ENCODE measurements at places on chromosomes 1 and 21.

DNA sequence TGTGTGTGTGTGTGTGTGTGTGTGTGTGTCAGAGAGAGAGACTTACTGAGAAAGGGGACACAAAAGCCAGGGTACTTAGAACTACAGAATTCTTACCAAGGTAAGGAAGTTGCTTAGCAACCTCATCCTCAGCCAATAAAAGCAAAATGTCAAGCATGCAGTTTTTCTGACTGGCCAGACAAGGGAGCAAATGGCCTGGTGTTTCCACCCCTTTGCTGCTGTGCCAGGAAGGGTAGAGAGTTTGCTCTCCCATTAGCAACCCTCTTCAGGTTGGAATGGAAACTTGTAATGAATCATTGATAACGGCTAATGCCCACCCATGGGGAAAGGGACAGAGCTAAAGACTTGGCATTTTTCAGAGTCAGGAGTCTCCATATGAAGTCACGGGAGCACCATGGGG lies 10.6 kb downstream of the RXRG start:
- DNase-seq, result no peak

DNA sequence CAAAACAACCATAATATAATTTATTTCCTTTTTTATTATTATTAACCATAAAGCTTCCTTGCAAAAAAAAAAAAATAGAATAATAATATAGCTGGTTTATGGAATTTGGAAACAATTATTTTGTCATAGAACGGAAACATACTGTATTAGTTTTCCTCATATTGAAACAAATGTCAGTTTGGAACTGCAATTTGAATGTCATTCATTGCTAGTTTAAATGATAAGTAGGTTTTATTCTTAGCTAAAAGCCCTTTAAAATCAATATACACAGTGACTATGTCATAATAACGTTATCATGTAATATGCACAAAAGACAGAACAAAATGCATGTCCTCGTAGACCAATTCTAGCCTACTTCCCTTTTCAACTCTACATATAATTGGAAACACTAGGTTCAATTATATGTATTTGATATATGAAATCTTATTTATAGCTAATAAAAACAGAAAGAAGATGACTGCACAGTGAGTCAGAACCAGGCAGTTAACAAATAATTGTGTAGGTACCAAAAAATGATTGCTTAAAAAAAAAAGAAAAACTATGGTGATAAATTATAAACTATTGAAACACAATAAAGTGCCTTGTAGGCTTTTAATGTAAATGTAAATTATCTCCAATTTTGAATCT lies 85.2 kb upstream of the EXO1 start:
- DNase-seq, result no peak

DNA sequence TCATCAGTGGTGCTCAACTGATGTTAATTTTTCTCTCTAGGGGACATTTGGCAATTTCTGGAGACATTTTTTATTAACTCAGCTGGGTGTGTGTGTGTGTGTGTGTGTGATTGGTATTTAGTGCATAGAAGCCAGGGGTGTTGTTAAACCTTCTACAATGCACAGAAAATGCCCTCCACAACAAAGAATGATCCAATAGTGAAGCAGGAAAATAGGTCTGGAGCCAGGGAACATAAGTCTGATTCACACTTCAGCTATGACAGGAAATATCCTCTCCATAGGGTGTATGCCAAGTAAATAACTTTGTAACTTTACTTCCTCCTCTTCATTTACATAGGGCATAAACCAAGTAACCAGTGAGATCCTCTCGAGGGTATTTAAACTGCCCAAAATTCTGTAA lies 25.1 kb upstream of the TMEM61 start:
- peak; percentile 71 for DNase-seq

- DNase-seq, result no peak
Observed at GRCh38 chr1:173496757-173497320, 19.7 kb downstream of the PRDX6 start.

DNA sequence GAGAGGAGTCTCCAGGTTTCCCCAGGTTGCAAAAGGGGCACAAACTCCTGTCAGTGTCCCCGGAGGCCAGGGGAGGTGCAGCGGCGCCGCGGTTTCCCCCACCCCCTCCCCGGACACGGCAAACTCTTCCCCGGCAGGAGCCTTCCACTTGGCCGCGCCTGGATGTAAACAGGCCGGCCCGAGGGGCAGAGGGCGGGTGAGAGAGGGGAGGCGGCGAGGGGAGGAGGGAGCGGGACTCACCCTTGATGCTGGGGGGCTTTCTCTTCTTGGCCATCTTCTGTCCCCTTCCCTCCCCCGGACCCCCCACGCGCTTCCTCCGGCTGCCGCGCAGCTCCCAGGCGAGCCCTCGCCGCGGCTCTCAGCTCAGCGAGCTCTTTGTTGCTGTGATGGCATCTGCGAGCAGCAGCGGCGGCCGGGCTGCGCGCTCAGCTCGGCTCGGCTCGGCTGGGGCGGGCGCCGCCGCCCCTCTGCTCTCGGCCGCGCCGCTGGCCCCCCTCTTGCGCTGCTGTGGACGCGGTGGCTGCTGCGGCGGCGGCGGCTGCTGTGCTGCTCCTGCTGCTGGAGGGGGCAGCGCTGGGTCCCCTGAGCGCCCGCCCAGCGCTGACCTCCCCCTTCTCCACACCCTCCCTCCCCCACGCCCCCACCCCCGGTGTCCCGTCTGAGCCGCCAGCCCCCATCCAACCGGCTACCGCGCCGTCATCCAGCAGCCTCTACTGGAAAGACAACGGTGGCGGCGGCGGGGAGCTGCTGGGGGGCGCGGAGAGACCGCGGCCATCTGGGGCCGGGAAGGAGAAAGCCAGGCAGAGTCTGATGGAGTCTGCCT lies 4.9 kb upstream of the SLC44A5 start:
- DNase-seq, result peak; percentile 23

- DNase-seq, result no peak
Observed at GRCh38 chr1:62274496-62275485, 44.4 kb downstream of the KANK4 start.

GRCh38 chr1:85158910-85159309 lies 41.9 kb downstream of the SYDE2 start:
- DNase-seq, result no peak

DNA sequence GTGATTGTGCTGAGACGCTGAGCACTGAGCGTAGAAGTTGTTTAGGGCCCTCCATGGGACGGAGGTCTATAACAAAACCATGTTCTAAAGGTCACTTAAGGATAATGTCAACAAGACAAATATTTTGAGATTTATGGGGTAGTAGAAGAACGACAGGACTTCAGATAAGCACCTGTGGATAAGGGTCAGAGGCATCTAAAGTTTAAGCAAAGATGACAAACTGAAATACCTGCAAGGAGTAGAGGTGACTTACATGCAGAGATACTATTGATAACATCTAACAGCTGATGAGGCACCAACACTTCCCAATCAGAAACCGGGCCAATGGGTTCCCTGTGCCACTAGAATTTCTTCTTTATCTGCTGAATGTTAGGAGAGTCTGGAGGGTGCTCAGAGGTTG lies 83.5 kb downstream of the CENPF start:
- no peak for DNase-seq

GRCh38 chr1:46690931-46691421 lies 19.3 kb downstream of the TEX38 start:
- no peak for DNase-seq

- DNase-seq, result peak; percentile 77
Observed at GRCh38 chr1:210446479-210446878, 117.8 kb downstream of the HHAT start.

DNA sequence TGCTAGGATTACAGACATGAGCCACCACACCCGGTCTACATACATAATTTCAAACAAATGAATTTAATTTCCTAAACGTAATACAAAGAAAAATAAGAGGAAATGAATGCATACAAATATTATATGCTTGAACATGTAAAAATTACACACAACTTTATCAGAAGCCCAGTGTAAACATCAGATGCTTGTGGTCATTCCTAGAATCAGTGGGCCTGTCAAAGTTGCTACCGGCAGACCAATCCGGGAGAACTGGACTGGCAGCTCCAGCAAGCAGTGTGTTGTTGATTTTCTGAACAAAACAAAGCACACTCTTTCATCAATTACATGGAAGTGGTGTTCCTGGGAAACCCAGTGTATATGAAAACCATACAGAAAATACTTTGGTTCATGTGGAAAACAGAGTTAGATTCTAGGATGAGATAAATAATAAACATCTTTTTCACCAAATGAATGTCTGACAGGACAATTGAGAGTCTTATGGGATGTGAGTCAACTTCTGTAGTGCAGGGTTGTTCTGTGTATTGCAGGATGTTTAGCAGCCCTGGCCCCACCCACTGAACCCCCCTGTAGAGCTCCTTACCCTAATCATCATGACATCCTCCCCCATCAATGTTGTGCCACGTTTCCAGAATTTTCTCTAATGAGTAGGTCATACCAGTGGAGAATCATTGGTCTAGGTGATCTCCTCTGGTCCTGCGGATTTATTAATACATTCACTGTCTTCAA lies 33.8 kb downstream of the MFSD2A start:
- no peak for DNase-seq

GRCh38 chr1:37660664-37661063 lies 26.0 kb upstream of the RSPO1 start:
- DNase-seq, result no peak

GRCh38 chr1:226733876-226734275 lies 5.2 kb downstream of the ITPKB start:
- no peak for DNase-seq

DNA sequence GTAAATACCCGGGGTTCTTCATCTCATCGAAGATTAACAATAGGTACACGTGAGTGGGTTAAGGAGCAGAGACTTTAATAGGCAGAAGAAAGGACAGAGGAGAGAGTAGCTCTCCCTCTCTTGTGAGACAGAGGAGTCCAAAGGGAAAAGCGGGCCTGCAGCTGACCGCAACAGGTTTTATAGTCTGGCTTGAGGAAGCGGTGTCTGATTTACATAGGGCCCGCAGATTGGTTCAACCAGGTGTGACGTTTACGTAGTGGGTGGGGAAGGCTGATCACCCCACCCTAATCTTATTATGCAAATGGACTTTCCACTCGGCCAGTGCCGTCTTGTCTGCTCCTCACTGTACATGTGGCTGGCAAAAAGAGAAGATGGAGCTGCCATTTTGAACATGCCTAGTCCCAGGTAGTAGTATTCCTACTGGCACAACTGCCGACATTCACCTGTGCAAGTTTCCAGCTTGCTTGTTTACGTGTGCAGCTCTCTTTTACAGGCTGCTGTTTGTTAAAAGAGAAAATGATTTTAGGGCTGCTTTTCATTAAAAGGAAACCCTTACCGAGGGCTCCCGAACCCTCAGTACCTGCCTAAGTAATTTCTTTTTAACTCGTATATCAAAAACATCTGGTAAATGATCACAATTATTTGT lies 10.6 kb downstream of the CDC14A start:
- DNase-seq, result peak; percentile 61

DNA sequence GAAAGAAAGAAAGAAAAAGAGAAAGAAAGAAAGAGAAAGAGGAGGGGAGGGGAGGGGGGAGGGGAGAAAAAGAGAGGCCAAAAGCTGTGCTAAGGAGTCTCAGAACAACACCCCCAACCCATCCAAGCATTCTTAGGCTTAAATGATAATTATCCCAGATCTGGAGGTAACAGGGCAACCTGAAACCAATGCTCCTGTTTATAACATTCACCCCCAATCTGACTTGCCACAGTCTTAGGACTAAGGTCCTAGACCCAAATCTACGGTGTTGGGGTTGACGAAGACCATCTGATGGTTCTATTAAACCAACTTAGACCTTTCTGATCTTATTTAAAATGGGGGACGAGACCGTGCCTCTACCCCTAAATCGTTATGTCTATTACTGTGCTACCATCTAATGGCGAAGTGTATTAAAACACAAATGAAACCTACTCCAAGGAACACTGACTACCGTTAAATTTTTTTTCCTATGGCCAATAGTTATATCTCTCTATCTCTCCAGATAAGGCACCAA lies 119.3 kb upstream of the CDC42BPA start:
- DNase-seq, result peak; percentile 70

GRCh38 chr21:34846601-34847112 lies 177.9 kb downstream of the CLIC6 start:
- DNase-seq, result peak; percentile 45

DNA sequence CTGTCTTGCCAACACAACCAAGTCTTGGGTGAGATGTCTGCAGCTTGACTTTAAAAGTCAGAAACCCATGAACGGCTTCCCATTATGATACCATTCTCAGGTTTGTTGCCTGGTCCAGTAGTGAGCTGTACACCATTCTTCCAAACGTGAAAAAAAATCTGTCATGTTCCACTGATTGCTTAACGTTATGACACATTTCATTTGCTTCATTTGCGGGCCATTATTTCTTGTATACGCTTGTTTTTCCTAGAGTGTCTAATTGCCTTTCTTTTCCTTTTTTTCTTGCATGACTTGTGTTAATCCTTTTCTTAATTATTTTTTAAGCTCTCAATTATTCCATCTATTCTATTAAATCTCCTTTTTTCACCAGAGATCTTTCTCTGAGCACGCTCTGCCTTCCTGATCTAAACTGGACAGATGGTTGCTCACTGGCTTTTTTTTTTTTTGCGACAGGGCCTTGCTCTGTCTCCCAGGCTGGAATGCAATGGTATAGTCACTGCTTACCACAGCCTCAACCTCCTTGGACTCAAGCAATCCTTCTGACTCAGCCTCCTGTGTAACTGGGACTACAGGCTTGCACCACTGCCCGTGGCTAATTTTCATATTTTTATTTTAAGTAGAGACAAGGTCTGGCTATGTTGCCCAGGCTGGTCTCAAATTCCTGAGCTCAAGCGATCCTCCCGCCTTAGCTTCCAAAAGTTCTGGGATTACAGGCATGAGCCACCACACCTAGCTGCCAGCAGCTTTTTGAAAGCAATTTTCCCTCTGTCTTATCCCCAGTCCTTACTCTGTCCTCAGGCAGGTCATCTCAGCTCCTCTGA lies 31.7 kb upstream of the CAMTA1 start:
- peak; percentile 15 for DNase-seq

DNA sequence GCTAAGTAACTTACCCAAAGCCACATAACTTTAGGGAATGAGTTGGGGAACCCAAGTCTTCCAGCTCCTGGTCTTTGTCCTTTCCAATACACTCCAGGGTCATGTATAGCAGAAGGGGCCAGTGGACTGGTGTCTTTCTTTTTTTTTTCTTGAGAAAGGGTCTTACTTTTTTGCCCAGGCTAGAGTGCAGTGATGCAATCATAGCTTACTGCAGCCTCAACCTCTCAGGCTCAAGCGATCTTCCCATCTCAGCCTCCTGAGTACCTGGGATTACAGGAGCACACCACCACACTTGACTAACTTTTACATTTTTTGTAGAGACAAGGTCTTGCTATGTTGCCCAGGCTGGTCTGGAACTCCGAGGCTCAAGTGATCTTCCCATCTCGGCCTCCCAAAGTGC lies 12.2 kb downstream of the NAV1 start:
- DNase-seq, result no peak

DNA sequence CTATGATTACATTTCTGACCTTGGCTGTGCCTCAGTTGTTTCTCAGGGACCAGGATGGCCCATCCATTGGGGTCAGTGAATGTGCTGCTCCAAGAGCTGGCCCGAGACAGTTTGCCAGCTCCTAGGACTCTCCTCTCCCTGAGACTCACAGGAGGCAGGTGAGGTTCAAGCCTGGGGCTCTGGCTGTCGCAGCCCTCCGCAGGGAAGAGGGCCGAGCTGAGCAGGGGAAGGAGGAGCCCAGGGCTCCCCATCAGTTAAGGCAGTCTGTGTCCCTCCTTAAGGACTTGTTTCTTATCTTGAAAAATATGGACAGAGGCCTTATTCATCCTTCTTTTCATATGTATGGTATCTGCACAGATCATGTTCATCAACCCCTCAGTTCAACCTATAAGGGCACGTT lies 26.6 kb upstream of the SARS1 start:
- DNase-seq, result no peak

Measured in kidney tubule cell (primary cell).